GM19239 (cell line): ENCODE measurements at places on chromosomes 3 and 15.

DNA sequence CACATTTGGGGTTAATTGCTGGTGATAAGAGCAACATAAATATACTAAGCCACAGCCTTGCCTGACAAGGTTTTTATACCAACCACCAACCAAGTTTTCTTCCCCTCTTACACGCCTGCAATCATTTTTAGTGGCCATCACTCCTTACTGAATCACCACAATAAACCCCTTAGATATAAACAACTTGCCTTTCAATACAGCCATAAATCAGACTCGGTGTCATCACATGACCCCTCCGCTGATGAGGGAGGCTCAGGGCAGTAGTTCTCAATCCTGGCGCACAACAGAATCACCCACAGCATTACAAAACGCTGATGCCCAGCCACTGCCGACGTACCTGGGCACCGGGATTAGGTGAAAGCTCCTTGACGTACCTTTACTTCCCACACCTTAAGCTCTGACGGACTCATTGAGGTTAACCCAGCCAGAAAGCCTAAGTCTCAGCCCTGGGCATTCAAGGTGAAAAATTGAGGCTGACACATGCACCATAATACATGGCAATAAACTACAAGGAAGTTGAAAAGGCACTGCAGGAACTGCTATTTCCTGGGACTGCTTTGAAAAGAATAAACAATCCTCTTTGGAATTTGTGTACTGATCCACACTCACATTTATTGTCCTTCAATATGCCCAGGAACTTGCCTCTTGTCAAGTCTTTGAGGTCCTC, 17.1 kb downstream of the ADCY5 start:
- DNase-seq = no peak

- DNase-seq = no peak
These were observed 364.9 kb downstream of the NR2F2 start for GRCh38 chr15:96695426-96695825.

- DNase-seq = no peak
These were observed 1.2 kb downstream of the EIF1B start for GRCh38 chr3:40310705-40311104.

- DNase-seq = no peak
These were observed 198.6 kb upstream of the PLSCR5 start for GRCh38 chr3:146803745-146804144.

GRCh38 chr3:108883373-108883772, 60.8 kb downstream of the TRAT1 start:
- DNase-seq = no peak

- DNase-seq = no peak
These were observed 271.3 kb upstream of the TOPAZ1 start for GRCh38 chr3:43970351-43970750.

DNA sequence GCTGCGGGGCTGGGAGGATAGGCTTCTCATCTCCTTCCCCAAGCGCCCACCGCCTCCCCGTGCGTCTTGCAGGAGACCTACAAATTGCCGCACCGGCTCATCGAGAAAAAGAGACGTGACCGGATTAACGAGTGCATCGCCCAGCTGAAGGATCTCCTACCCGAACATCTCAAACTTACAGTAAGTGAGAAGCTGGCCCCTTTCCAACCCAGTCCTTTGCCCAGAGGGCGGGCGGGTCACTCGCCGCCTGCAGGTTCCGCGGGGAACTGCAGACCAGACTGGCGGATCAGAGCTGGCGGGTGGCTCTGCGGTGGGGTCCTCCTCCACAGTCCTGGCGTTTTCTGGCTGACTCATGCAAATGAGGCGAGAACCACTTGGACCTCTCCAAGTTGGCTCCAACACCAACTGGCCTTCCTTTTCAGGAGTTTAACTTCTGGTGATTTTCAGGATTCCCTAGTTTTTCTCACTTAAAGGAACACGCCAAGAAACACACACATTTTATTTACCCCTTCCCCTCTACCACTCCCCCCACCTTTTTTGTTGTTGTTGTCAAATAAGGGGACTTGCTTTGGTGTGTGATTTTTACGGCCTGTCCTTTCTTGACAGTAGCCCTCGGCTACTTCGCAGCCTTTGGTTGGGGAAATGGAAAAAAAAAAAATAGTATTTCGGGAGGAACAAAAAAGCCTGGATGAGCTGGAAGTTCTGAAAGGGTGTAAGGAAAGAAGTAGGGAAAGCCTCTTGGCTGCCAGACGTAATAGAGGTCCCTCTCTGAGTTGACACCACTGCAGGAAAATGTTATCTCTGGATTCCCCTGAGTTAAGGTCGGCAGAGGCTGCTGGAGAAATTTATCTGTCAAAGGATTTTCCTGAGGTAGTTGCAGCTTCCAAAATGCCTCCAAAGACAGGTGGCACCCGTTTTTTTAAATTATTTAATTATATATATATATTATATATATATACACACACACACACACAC, 1.3 kb downstream of the BHLHE40 start:
- DNase-seq = no peak

GRCh38 chr15:63435204-63435820, 53.7 kb upstream of the CA12 start:
- no peak for DNase-seq

DNA sequence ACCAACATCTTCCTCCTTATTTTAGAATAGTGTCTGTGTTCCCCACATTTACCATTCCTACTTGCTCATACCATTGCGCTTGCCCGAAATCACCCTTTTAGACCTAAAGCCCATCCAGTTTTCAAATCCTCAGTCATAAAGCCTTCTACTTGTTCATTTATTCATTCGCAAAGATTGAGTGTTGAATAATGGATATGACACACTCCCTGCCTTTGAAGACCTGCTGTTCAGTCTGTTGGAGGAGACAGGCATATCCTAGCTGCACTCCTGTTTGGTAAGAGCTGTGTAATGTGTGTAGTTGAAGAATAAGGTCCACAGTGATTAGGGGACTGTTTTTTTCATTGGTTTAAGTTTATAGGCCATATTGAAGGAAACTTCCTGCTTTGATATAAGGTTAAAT, 1.7 kb downstream of the CNOT10 start:
- DNase-seq = no peak

DNA sequence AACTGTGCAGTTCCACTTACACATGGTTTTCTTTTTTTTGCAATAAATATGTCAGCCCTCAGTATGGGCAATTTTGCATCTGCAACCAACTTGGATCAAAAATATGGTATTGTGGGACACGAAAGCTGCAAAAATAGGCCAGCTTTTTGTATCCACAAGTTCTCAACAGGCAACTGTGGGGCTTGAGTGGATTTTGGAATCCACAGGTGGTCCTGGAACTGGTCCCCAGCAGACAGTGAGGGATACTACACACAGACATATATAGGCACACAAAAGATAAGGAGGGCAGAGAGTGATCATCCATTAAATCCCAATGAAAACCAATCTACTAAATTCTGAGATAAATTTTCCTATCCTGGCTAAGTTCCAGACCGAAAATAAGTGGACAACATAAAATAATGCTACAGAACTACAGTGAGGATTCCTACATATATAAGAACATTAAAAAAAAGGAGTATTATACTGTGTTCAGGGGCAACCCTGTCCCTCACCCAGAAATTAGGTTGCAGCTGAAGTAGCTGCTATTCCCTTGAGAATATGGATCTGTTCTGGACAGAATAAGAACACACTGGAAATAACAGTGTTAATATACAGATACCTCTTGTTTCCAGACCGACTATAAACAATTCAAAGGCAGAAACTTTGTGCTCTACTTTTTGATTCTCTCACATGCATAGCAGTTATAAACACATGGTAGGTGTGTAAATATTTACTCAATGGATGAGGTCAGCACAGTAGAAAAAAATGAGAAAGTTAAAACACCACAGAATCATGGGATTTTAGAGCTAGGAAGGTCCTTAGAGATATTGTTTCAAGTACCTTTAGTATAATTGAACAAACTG, 25.4 kb downstream of the DENND4A start:
- DNase-seq = no peak

DNA sequence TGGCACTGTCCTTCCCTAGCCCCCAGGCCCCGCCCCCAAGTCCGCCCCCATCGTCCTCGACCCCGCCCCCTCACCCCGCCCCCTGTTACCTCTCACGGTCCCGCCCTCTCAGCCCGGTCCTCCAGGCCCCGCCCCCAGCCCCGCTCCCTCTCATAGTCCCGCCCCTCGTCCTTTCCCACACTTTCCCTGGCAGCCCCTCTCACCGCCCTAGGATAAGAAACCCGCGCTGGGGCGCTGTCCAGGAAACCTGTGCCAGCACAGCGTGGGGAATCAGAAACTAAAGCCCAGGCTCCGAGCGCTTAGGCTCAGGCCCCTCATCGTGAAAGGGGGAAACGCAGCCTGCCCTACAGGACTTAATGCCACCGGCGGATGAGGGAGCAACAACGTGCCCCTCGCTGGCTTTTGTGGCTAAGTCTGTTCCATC, 20.9 kb downstream of the TRPM1 start:
- DNase-seq = peak; percentile 33

DNA sequence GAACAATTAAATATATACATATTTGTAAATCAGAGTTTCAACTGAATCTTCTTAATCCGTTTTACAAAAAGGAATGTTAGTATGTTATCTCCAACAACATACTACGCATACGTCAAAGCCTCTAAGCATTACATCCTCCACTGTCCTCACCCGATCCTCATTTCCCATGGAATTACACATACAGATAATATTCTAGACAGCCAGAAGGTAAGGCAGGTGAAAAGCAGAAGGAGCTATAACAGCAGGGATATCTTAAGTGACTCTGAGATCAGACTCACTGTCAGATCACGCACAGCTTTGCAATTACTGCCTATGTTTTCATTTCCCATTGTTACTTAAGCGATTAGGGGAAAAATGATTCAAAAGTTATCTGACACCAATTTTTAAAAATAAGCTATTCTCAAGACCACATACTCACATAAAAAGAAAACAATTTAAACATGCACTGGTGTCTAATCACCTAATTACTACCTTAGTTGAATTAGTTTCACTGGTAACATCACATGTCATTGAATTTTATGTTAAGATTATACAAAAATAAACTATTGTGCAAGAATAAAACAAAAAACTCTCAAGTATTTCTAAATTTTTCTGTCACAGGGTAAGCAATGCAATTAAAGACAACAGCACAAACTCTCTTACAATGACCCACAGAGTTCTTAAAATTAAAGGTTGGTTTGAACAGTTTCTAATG, 92.8 kb downstream of the TBL1XR1 start:
- no peak for DNase-seq

- no peak for DNase-seq
These were observed 561.2 kb upstream of the ALCAM start for GRCh38 chr3:104805508-104805907.

- DNase-seq = no peak
These were observed 135.1 kb downstream of the TMCO5A start for GRCh38 chr15:38069511-38070011.

DNA sequence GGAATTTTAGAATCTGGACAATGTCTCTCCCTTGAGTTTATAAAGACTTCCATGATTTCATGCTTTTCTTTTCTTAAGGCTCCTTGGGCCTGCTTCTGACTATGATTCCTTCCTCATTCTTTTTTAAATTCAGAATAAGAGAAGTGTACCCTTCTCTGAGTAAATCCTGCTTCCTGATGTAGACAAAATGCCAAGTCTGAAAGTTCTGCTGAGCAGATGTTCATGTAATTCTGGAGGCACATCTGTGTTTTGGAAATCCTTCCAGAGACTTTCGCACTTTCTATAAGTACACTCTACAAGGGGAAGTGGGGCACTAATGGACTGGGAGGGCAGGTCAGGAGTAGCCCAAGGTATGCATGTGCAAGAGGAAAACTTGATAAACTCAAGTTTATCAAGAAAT, 24.8 kb downstream of the TPM1 start:
- no peak for DNase-seq

- no peak for DNase-seq
These were observed 24.1 kb upstream of the SENP5 start for GRCh38 chr3:196843435-196844110.

GRCh38 chr3:117488983-117489382, 779.4 kb downstream of the TUSC7 start:
- DNase-seq = no peak

DNA sequence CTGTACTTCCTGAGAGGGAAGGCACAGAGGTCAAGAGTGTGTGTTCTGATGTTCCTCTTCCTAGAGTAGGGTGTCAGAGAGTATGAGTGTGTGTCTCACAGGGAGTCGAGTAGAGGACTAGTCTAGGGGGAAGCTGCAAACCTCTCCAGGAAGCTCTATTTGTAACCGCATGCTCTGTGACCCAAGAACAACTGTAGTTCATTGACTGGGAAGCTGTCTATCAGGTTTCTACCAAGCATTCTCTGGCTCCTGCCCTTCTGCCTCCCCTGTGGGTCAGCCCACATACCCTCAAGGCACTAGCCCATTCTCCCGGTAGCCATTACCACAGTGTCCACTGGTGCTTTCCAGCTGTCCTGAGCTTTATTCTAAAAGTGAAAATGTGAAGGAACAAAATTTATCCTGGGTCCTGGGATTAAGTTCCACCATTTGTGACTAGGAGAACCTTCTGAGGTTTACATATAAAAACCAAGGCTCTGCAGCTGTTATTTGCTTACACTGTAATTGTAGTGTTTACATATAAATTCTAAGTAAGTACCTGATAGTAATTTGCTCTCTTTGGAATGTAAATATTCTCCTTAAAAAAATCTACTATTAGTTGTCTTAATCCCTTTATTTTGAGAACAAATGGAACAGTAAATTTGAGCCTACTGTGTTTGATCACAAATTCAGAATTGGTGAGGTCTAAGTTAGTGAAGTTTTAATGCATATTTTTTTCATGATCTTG, 40.7 kb downstream of the MYRIP start:
- DNase-seq = no peak

DNA sequence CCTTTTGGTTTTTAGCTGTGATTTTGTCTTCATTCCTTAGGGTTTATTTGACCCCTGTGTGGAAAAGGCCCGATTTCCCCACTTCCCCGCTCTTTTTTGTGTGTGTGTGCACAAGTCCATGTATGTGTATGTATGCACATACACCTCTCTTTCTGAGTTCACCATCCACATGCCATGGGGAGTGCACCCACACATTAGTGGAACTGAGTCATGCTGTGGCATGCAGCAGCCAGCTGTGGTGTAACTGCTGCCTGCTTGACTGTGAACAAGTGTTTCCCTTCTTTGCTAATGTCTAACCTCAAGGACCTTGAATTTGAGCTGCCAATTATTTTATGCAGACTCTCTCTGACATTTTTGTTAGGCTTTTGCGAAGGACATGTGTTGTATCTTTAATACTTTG, 434.9 kb upstream of the TPM1 start:
- no peak for DNase-seq

DNA sequence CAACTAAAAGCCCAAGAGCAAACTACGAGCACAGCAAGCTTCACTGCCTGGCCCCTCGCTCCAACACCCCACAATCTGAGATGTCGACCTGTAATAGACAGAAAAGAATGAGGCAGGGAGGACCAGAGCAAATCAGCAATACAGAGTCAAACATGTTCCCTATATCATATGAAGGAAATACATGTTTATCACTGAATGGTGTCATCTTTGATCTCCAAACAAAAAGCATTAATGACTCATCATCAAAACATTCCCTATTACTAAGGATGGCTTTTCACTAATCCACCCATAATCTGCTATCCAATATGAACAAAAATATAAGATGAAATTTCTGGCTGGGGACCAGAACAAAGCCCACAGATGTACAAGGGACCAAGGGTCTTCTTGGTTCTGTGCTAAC, 34.7 kb downstream of the MYO5A start:
- DNase-seq = no peak

GRCh38 chr3:33904730-33905129, 106.3 kb downstream of the PDCD6IP start:
- no peak for DNase-seq
